ENCODE measurements at places on chromosomes 1 and 21. TPM values are rescaled to one million over a fixed set of nuclear protein-coding genes. Genes with fewer than 3 reads are reported as not detected.

CAMSAP2 gene
- total RNA-seq = 32.9 TPM

FOXO6 gene
- not detected for total RNA-seq

C8A gene
- not detected for total RNA-seq

TNFRSF18 gene
- total RNA-seq = not detected

Measured in smooth muscle cell of the pulmonary artery (primary cell).